NCI-H1092 treated with DMSO at 0.1 percent for 48 hours (cell line): ENCODE measurements at places on chromosomes 7 and 10.

DNA sequence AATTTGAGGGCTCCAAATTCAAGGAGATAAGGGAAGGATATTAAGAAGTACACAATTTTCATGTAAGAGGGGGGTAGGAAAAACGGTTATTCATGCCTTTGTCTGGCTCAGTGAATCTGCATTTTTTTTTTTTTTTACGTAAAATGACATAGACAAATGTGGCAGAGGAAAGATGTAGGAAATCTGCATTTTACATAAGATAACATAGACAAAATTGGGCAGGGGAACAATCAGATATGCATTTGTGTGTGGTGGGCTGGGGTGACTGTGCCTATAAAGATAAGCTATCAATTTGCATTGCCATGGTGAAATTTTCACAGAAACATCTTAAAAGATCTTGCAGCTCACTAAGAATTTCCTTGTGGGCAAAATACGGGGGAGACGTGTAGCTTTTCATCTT, 92.7 kb upstream of the GPR141 start:
- DNase-seq = no peak

GRCh38 chr7:38872202-38872601, 36.8 kb downstream of the VPS41 start:
- no peak for DNase-seq

- DNase-seq = no peak
Observed at GRCh38 chr7:96823274-96823673, 113.6 kb upstream of the SEM1 start.

- no peak for DNase-seq
Observed at GRCh38 chr7:8226501-8226900, 35.5 kb downstream of the ICA1 start.

- DNase-seq = no peak
Observed at GRCh38 chr7:28920424-28920823, 37.7 kb downstream of the TRIL start.

DNA sequence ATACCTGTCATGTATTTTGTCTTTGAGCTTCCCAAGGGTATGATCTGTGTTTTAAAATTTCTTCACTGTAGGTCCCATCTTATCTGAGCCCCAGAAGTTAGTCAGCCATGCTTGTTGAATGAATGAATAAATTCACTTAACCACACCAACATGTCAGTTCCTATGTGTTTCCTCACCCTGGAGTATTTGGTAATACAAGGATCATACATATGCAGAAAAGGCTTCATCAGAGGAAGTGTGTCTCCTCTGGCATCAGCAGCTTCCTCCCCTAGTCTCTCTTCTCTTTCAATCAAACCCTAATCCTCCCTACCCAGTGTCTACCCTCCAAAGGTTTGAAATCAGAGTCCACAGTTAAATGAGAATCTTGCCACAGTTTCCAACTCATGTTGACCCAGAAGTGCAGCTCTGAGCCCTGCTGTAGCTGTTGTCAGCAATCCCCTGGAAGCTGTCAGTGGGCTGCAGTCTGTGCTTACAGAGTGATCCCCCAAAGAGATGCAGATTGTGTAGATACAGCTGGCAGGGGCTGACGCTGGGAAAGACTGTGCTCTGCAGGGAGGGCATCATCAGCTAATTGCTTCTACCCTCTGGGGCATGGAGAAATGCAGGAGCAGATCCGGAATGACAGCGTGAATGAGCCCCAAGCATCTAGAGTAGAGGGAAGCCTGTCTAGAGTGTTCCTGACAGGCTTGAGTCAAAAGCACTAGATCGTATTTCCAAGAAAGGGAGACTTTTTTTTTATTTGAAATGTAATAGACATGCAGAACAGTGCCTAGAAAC, 105.0 kb upstream of the WDR11 start:
- no peak for DNase-seq

GRCh38 chr7:104791080-104791479, 222.9 kb upstream of the KMT2E start:
- no peak for DNase-seq

DNA sequence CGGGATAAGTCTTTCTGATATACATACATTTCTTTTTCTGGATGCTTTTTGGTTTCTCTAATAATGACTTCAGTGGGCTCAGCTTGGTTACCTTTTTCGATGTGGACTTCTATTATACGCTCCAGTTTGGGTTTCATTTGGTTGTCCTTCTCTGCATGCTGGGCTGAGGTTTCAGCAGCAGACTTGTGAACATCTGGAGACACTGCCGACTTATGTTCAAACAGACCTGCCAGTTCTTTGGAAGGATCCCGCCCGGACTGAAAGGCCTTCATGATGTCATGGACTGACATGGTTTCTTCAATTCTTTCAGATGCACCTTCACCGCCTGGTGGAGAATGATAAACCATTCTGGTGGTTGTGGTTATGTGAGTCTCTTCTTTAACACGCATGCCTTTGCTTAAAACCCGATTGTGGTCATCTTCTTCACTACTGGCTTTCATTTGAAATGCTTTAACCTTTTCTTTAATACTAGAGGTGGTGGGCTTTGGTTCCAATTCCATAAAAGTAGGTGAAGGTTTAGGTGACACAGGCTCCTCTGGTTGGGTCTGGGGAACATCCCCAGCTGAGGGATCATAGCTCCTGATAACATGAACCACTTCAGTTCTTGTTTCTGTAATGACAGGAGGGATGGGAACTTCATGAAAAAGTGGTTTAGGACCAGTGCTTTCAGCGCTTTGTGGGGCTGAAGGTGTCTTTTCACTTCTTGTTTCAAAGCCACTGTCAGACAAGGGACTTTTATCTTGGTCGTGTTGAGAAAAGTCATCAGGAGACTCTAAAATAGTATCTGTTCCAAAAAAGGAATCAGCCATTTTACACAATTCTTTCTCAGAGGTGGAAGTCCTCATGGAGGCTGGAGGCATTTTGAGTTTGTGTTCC, 167.7 kb upstream of the CCDC6 start:
- no peak for DNase-seq
